ENCODE measurements at places on chromosomes 5 and 9.

DNA sequence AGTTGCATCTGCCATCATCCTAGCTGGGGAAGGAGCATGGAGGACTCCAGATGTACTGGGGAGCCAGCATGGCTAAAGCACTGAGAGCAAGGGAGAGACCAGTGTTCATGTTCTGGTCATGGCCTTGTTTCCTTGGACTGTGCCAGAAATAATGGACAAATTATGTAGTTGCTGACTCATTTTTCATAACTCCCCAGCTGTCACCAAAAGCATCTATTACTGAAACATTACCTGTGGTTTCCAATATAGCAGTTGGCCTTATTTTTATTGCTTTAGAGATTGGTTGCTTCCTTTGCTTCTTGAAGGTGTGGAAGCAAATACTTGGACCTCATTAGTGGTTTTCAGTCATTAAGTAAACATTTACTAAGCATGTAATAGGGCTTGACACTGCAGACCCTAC, 11.3 kb downstream of the RALGPS1 start:
- DNase-seq: no peak

- no peak for DNase-seq
These were observed 63.3 kb downstream of the GALNT10 start for GRCh38 chr5:154253807-154254206.

DNA sequence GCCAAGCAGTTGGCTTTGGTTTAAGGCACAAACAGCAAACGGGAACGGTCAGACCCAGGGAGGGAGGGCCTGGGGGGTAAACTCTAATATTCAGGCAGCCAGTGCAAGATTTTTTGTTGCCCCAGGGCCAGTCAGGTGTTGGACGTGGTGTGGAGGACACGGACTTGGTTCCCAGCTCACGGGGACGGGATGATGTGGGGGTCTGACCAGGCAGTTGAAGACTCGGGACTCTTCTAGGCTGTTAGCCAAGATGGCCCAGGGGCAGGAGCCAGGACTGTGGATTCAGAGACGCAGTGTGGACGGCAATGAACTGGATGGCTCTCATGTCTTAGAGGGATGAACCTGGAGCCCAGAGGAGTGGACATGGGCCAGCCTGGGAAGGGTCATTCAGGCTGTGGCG, 169.2 kb downstream of the C9orf50 start:
- DNase-seq: no peak

DNA sequence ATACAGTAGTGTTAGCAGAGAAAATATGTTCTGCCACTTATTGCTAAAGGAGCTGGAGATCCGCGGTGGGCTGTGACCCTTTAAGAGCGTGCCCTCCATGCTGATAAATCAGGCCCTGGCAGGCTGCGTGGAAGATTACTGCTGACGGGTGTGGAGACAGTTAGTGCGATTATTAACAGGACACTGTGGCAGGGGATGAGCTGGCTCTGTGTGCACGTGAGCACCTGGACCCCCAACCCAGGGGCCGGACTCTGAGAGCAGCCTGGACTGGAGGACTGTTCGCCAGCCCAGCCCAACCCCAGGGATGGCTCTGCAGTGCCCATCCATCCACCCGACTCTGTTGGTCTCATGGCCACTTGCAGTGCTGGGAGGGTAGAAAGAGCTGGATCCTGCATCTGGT, 162.0 kb downstream of the MELK start:
- no peak for DNase-seq

DNA sequence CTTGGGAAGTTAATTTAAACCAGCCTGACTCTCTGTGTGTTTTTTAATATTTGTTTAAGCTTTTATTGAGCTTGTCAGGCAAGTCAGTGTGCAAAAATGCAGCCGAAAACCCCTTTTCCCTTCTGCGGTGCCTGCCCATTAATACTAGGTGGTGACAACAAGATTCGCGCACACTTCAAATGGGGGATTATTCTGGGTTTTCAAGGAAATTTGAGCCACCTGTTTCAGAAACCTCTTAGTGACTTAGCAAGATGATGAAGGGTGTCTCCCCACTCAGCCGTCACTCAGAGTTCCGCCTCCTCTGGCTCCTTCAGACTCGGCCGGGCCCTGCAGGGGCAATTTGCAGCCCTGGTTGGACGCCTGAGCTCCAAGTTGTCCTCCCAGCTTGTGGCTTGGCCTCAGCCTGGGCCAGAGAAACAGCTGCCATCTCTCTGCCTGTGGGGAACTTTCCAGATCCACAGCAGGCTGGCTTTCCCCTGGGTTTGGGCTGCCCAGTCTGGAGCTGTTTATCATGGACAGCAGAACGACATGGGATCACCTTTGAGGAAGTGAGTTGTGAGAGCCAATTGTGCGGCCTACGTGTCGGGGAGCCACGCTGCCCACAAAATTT, 75.9 kb downstream of the SPRY4 start:
- no peak for DNase-seq

DNA sequence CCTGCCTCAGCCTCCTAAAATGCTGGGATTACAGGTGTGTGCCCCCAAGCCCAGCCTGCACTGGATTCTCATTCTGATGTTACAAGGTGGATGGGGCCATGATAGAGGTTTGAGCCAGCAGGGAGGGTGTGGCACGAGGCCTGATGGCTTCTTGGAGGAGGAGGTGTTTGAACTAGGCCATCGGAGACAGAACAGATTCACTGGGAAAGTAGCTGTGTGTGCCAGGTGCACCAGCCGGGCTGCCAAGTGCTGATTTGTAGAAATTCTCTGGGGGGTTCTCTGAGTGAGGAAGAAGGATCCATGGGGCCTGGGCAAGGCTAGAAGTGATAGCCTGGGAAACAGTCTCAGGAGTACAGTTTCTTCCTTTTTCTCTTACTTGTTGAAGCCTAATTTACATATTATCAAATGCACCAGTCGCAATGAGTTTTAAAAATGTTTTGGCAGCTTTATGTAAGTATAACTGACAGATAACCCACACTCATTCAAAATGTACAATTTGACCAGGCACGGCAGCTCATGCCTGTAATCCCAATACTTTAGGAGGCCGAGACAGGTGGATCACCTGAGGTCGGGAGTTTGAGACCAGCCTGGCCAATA, 31.1 kb upstream of the STXBP1 start:
- DNase-seq: no peak

- no peak for DNase-seq
These were observed 90.7 kb upstream of the NR3C1 start for GRCh38 chr5:143494162-143494561.

- DNase-seq: peak; percentile 21
These were observed 616 bp downstream of the ABL1 start for GRCh38 chr9:130835441-130836298.

GRCh38 chr5:95858661-95859595, 36.4 kb upstream of the GLRX start:
- peak; percentile 96 for DNase-seq

- DNase-seq: no peak
These were observed 408.4 kb downstream of the ZNF608 start for GRCh38 chr5:124337996-124338395.

DNA sequence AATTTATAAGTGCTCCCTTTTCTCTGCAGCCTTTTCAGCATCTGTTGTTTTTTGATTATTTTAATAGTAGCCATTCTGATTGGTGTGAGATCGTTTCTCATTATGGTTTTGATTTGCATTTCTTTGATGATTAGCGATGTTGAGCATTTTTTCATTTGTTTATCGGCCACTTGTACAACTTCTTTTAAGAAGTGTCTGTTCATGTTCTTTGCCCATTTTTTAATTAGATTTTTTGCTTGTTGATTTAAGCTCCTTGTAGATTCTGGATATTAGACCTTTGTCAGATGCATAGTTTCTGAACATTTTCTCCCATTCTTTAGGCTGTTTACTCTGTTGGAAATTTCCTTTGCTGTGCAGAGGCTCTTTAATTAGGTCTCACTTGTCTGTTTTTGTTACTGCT, 46.3 kb downstream of the FYB1 start:
- no peak for DNase-seq

Measured in stimulated activated CD4-positive, alpha-beta T cell treated with anti-CD3 and anti-CD28 coated beads, Interleukin-15, amount 100 ng/mL, for 48 hours (primary cell).